Urinary bladder (tissue), 4 donors: ENCODE measurements at places on chromosomes 6 and 20. TPM values are rescaled to one million over a fixed set of nuclear protein-coding genes. Genes with fewer than 3 reads are reported as not detected.

Gene NKAIN2
- total RNA-seq = 1.7 TPM

Gene TRIM40
- total RNA-seq = not detected

Gene GRM1
- total RNA-seq = 0.16 TPM

Gene TMEM14A
- total RNA-seq = 34.2 TPM

Gene F13A1
- 203 TPM for total RNA-seq

Gene TRAM2
- total RNA-seq = 25.2 TPM

Gene RSPO3
- total RNA-seq = 4.9 TPM

Gene GCNT2
- 15.0 TPM for total RNA-seq
